ENCODE measurements at places on chromosomes 6 and 20.

GRCh38 chr20:48690888-48691287 lies 136.9 kb downstream of the PREX1 start:
- H3K27me3 ChIP-seq, result peaks cover 6% of the 10 kb centered on the region
- H3K4me1 ChIP-seq, result peaks cover 5% of the 10 kb centered on the region
- no peak overlapping the region for H3K27ac ChIP-seq
- H3K4me3 ChIP-seq, result no peak overlapping the region
- DNase-seq, result no peak

GRCh38 chr6:142482974-142483373 lies 181.2 kb downstream of the ADGRG6 start:
- DNase-seq, result no peak
- no peaks in the 10 kb centered on the region for H3K36me3 ChIP-seq
- peaks cover 10% of the 10 kb centered on the region for H3K4me1 ChIP-seq
- no peak overlapping the region for H3K4me3 ChIP-seq
- H3K27ac ChIP-seq, result no peak overlapping the region

- no peak overlapping the region for H3K4me3 ChIP-seq
- H3K36me3 ChIP-seq, result no peaks in the 10 kb centered on the region
- DNase-seq, result no peak
- H3K27ac ChIP-seq, result peak overlapping the region; percentile 43
Observed at GRCh38 chr20:32681175-32682084, 7.7 kb upstream of the C20orf203 start.

DNA sequence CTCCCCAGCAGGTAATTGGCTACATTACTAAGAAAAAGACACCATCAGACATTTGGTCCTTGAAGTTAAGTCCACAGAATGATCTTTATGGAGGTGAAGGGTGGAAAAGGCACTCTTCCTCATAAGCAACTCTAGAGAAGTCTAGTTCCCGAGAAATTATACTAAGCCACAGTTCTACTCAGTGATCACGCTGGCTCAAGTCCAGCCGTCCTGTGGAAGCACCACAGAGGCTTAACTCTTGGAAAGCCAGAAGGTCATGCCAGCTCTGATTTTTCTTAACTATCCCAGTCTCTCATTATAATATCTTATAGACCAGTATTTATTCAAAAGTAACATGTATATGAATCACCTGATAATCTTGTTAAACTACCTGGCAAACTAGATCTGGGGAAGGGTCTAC lies 258.5 kb downstream of the EYA4 start:
- no peak for DNase-seq
- peaks cover 2% of the 10 kb centered on the region for H3K4me1 ChIP-seq
- H3K27me3 ChIP-seq, result peaks cover 2% of the 10 kb centered on the region
- no peak overlapping the region for H3K27ac ChIP-seq
- no peaks in the 10 kb centered on the region for H3K36me3 ChIP-seq
- no peak overlapping the region for H3K4me3 ChIP-seq

DNA sequence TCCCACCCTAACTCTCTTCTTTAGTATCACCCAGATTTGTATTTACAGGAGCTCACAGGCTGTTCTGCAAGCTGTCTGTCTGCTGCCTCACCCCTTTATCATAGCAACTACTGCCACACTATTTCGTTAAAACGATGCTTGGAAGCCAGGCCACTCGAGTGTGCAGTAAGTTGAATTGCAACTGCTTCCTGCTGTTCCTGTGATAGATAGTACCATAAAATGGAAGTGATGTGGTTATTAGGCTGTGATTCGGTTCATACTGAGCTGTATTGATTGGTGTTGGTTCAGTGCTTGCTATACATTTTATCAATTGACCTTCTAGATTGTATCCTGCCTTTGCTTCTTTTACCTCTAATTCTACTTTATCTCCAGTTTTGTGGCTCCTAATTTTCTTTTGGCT lies 325.4 kb downstream of the RNF144B start:
- peaks cover 6% of the 10 kb centered on the region for H3K4me1 ChIP-seq
- H3K4me3 ChIP-seq, result no peak overlapping the region
- H3K27me3 ChIP-seq, result no peaks in the 10 kb centered on the region
- DNase-seq, result no peak

GRCh38 chr6:41072836-41073202 lies at the start of gene NFYA:
Gene NFYA (plus strand): TSS chr6:41072974. CDS start chr6:41079090, 6,116 bp downstream.
- peak within 1 kb of the TSS; percentile 90 for H3K4me3 ChIP-seq
- H3K27ac ChIP-seq, result peak within 1 kb of the TSS; percentile 99
- H3K27me3 ChIP-seq, result no peaks in the 10 kb centered on the region
- no peak for DNase-seq

GRCh38 chr6:160128125-160128683 lies 6.6 kb downstream of the SLC22A1 start:
- H3K27ac ChIP-seq, result no peak overlapping the region
- no peak for DNase-seq
- no peaks in the 10 kb centered on the region for H3K27me3 ChIP-seq
- H3K4me1 ChIP-seq, result no peaks in the 10 kb centered on the region
- H3K4me3 ChIP-seq, result no peak overlapping the region
- peaks cover 19% of the 10 kb centered on the region for H3K36me3 ChIP-seq

DNA sequence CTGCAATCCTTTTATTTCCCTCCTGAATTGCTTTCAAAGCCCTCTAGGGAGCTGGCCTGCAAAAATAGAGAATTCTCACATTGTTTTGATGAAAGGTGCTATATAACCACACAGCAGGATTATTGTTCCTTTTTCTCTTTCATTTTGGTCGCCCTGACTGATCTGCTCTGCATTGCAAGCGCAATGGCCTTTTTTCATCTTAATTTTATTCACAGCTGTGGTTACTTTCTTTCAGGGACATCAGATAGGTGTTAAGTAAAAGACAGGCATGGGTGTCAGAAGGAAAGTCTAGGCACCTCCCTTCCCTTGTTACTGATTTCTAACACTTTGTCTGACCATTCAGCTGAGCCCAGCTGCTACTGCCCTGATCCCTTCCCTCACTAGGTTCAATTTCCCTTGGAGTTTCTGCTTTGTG lies 850.5 kb upstream of the MAP3K7 start:
- H3K27me3 ChIP-seq, result no peaks in the 10 kb centered on the region
- H3K27ac ChIP-seq, result no peak overlapping the region
- DNase-seq, result no peak
- no peaks in the 10 kb centered on the region for H3K4me1 ChIP-seq
- no peak overlapping the region for H3K4me3 ChIP-seq

DNA sequence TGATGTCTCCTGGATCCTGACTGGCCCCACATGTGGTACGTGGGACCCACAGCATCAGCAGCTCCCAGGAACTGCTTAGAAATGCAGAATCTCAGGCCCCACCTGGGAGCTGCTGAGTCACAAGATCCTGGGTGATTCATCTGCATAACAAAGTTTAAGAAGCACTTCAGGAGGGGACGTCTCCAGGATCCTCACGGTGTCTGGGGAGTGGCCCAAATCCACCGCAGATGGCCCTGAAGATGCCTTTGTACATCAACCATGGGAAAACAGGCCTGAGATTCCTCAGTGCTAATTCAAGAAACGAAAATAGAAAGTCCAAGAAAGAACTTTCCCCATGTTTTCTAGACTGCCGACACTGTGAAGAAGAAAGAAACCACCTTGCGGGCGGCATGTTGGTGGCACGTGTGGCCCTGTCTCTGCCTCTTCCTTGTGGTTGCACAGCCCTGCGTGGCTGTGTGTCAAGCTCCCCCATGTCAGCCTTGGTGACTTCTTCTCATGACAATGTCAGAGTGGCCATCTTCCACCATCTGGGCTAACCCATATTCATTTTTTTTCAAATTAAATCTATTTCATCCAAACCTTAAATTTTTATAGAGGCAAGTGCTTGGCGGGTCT lies 26.1 kb downstream of the RRBP1 start:
- H3K27ac ChIP-seq, result no peak overlapping the region
- no peaks in the 10 kb centered on the region for H3K27me3 ChIP-seq
- peaks cover 44% of the 10 kb centered on the region for H3K36me3 ChIP-seq
- no peak for DNase-seq
- no peak overlapping the region for H3K4me3 ChIP-seq
- peaks cover 7% of the 10 kb centered on the region for H3K4me1 ChIP-seq

GRCh38 chr6:68876792-68877493 lies 241.9 kb downstream of the ADGRB3 start:
- no peak overlapping the region for H3K27ac ChIP-seq
- no peak overlapping the region for H3K4me3 ChIP-seq
- H3K27me3 ChIP-seq, result no peaks in the 10 kb centered on the region
- no peaks in the 10 kb centered on the region for H3K4me1 ChIP-seq
- H3K36me3 ChIP-seq, result peaks cover 1% of the 10 kb centered on the region

- no peak for DNase-seq
- no peak overlapping the region for H3K27ac ChIP-seq
- H3K4me3 ChIP-seq, result no peak overlapping the region
- no peaks in the 10 kb centered on the region for H3K36me3 ChIP-seq
Observed at GRCh38 chr6:64732888-64733287, 974.1 kb downstream of the EYS start.
